Fibroblast of skin of abdomen (primary cell): ENCODE measurements at places on chromosomes 7 and 10.

DNA sequence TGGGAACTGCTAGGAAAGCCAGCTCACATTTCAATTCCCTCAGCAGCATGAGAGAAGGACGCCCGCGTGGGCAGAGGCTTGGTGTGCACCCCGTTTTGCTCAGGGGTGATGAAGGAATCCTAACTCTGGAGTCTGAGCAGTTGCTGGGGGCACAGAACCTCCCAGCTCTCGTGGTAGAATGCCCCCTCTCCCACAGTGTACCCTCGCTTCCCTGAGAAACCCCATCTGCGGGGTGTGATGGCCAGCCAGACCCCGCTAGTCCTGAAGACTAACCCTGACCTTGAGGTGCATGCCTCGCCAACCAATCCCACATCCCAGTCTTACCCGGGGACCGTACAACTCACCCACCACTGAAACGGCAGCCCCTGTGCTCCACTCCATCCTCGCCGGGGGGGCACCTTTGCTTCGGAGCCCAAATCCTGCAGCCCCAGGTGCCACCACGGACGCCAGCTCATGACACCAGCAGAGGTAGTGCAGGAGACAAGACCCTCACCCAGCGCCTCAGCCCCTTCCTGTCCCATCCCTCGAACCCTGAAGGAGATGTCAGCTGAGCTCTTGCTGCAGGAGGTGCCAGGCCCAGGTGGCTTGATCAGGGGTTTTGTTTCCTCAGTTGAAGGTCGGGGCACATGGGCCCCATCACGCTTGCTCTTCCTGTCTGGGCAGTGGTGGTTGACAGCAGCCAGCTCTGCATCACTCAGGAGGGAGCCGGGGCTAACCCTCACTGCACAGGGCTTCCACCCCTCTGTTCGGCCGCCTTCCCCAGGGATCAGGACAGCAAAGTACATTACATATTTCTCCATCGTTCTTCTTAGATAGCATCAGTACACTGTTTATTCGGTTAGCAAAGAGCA, 236.5 kb downstream of the MGMT start:
- no peak for DNase-seq

DNA sequence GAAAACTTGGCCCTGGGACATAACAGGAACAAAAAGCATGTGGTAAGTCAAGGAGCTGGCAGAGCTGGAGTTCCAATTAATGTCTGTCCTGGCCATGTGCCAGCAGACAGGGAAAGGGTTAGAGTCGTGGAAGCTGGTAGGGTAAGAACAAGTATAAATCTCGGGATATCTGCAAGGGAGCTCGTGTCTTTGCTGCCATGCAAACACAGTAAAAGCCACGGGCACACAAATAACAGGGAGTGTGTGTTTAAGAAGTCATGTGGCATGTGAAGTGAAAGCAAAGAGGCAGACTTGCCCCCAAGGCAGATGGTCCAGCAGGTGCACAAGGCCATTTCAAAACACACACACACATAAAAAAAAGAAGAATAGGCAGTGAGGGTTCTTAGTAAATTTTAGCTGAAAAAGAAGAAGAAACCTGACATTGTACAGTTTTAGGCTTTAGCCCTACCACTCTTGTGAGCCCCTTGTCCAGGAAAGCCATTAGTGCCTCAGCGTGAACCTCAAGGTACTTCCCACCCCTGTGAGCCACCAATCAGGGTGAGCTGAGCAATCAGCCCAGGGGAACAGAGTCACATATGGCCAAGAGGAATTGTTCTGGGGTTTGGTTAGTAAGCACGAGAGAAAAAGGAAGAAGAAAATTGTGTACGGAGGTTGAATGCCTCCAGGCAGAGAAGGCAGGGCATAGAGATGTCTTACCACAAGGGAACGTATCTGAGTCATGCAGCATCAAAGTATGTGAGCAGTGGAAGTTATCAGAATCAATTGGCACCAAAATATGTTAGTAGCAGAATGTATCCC, 32.8 kb upstream of the ARHGAP12 start:
- peak; percentile 26 for DNase-seq

- no peak for DNase-seq
These were observed 262.4 kb downstream of the COBL start for GRCh38 chr7:51054231-51054630.

DNA sequence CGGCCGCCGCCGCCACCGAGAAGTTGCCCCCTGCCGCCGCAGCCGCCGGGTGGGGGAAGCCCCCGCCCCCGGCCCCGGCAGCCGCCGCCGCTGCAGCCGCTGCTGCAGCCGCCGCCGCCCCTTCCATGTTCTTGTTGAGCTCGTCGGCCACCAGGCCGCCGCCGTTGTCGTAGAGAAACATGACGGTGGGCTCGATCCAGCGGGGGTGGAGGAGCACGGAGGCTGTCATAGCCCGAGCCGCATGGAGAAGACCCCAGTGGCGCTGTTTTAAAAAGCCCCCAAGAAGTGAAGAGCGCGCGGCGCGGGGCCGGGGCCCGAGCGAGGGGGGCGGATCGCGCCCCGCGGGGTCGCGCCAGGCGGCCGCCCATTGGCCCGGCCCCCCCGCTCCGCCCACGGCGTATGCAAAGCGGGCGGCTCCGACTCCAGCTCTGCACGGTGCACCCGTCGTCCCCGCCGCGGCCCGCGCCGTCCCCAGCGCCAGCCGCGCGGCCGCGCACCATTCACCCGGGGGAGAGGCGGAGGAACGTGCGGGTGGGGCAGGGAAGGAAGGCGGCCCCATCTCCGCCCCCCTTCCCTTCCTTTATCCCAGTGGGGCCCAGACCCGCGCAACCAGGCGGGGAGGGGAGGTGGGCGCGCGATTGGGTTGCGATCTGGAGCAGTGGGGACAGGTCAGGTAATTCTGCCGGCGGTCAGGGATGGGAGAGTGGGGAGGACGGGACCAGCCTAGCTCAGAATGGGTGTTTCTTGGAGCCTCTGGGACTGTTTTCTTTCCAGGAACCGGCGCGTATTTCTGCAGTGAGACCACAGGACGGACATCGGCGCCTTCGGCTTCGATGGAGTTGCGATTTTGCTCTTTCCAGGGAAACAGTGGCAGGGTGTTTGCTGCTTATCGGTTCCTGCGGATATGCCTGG, at the start of gene HOXA13:
HOXA13 (minus strand) TSS at position 243 of the 912 bp plus-strand sequence; CDS start at position 229, 14 bp downstream.
- no peak for DNase-seq

GRCh38 chr10:12476656-12477055, 127.3 kb downstream of the CAMK1D start:
- no peak for DNase-seq

DNA sequence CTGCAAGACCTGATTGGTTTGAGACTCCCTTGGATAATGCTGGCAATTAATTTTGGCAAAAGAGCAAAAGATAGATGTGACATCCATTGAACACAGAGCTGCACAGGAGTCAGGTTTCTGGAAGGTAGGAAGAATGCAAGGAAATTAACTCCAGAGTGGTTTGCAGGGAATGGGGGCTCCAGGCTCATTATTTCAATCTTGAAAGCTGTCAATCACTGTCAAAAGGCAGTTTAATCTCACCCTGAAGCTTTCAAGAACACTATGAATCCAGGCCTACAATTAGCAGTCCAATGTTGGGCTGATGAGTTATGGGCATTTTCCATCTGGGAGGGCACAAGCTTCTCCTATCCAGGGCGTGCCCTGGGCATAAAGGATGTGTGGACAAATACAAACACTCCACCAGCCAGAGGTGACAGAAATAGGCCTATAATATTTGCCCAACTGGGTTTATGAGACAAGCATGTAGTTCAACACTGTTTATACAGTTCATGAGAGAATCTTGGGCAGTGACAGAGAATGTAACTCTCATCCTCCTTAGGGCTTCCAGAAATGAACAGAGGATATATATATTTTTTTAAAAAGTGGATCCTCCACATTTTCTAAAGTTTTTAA, 80.5 kb downstream of the KCNMA1 start:
- no peak for DNase-seq

- peak; percentile 94 for DNase-seq
These were observed 707.5 kb upstream of the FZD8 start for GRCh38 chr10:36349445-36350078.

GRCh38 chr7:25894002-25894901, 257.7 kb upstream of the NFE2L3 start:
- no peak for DNase-seq

DNA sequence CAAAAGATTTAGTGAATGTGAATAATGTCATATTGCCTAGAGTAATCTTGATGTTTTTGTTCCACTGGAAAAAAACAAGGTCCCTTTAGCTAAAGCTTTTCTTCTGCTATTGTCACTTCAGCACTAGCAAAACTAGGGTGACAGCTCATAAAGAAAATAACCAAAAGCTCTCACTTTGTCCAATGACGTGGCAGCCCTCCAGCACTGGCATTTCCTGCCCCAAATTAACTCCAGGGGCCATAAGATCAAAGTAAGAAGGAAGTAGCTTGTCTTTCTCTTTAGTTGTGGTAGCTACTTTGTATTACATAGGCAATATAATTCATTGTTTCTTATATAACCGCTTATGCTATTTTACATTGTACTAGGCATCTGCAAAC, 47.3 kb downstream of the LRRN3 start:
- peak; percentile 68 for DNase-seq

DNA sequence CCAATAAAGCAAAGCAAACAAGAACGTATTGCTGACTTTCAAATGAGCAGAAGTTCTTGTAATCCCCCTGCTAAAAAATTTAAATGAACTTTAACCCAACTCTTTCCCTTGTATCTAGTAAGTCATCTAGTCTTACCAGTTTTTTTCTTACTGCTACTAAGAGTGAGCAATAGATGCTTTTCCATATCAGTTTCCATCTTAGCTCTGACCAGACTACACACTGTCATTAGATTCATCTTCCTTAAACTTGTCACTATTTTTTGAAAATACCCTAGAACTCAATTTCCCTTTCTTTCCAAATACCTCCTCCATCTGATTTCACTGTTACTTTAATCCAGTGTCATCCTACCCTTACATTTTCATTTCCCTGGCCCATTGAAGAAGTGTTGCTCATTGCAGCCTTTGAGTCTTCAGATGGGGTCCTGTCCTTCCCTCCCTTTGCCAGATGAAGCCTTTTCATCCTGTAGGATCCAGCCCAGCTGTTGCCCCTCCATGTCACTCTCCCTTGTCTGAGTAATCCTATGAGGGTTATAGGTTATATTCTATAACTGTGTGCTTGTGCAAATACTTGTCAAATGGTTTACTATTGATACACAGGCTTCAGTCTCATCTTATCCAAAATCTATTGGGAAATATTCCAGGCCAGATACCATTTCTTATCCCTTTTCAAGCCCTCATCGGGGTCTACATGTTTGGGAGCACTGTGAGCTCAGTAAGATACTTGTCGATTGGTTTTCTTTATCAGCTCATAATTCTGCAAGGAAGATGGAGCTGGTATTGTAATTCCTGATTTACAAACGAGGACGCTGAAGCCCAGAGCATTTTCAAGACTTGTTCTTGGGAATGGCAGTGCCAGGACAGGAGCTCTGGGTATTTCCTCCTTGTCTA, 51.5 kb upstream of the ITGB1 start:
- no peak for DNase-seq

GRCh38 chr10:34590793-34591192, 224.3 kb downstream of the PARD3 start:
- no peak for DNase-seq

DNA sequence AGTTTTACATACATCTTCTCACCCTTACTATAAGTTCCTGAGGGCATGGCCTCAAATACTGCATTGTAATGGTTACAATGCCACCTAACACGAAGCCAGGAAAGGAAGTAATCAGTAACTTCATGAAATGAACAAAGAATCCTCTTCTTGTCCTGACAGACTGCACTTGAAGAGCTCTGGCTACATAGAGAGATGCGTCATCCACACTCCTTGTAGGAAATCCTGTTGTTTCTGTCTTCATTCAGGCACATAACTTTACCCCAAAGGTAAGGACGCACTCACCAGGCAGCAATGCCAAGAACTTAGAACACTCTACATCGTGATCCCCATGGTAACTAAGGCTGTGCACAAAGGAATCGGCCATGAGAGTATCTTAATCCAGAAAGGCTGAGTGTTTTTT, 80.3 kb upstream of the ARID5B start:
- no peak for DNase-seq

DNA sequence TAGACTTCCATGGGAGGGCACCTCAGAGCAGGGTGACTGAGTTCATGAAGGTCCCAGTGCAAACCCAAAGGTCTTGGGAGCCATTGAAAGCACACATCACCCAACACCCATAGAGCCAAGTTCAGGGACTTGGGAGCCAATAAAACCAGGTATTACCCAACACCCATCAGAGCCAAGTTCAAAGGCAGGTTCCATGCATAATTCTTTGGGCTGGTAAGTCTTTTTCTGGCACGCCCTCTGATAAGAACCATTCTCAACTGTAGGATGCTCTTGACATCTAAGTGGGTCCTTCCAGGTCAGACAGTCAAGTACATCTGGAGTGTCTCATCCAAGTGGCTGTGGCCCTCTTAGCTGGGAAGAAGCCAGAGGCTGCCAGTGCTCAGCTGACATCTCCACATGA, 63.2 kb downstream of the EBF3 start:
- DNase-seq, result no peak

- DNase-seq, result peak; percentile 49
These were observed 652 bp downstream of the KAZALD1 start for GRCh38 chr10:101062232-101063049.

DNA sequence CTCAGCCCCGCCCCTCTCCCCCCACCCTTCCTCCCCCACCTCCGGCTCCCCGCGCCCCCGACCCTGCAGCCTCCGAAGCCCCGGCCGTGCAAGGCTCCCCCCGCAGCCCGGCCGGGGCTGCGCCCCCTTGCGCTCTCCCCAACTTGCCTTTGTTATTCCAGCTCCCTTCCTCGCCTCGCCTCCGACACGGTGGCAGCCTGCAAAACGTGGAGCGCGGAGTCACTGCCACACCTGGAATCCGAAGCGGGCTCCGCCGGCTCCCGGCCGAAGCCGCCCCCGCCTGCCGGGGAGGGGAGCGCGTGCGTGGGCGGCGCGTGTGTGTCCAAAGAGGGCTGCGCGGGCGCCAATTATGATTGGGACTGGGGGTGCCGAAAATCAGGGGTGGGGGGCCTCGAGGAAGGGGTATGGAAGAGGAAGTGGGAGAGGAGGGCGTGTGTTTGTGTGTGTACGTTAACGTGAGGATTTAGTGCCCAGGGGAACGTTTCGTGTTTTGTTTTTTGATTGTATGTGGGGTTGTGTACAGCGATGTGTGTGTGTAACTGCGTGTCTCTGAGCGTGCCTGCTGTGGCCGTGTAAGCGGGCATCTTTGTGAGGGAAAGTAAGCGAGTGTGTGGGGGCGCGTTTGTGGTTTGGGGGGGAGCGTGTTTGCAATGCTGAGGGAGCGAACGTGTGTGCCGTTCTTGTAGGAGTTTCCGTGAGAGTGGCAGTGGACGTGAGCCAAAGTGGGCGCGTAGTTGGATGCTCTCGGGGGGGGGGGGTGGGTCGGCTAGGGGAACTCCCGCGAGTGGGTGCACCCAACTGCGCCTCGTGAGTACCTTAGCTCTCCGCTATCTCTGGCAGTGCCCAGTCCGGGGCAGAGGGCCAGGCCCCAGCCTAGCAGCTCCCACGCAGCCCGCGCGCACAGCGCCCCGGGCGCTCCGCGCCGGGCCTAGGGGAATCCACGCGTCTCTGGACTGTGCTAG, 1.2 kb upstream of the ZMIZ1 start:
- peak; percentile 93 for DNase-seq

DNA sequence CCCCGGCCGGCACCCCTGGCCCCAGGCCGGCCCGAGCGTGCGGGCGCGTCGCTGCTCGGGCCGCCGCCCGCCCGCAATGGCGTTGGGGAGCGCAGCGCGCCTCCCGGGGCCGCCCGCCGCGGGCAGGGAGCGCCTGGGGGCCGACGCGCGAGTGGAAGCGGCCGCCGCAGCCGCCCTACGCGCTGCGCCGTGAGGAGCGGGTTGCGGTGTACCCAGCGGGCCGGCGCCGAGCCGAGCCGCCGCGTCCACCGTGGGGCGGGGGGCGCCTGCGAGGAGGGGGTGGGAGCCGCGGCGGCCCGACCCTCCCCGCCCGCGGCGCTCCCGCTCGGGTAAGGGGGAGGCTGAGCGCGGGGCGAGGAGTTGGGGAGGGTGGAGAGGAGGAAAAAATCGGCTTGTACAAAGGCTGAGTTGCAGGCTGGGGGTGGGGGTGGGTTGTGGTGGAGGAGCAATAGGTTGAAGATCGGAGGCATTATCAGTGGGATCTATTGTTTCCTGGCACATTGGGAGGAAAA, 473 bp downstream of the PPP1R9A start:
- DNase-seq, result no peak
